ENCODE measurements at places on chromosomes 1 and 21. TPM values are rescaled to one million over a fixed set of nuclear protein-coding genes. Genes with fewer than 3 reads are reported as not detected.

The OR2T6 gene
- total RNA-seq = not detected

The MANEAL gene
- total RNA-seq = 8.7 TPM

The GPX7 gene
- 33.1 TPM for total RNA-seq

The RAB25 gene
- total RNA-seq = 46.0 TPM

The CD164L2 gene
- 0.29 TPM for total RNA-seq

The CELA3B gene
- total RNA-seq = not detected

The AK4 gene
- total RNA-seq = 15.4 TPM

The PRAMEF8 gene
- not detected for total RNA-seq
